ENCODE measurements at places on chromosomes 6 and 20. TPM values are rescaled to one million over a fixed set of nuclear protein-coding genes. Genes with fewer than 3 reads are reported as not detected.

Gene CCN6
- not detected for total RNA-seq

GRCh38 chr6:125046107-125046925 lies 84.1 kb downstream of the RNF217 start:
- no peaks in the 10 kb centered on the region for H3K27me3 ChIP-seq
- DNase-seq, result no peak
- no peak overlapping the region for H3K27ac ChIP-seq
- no peak overlapping the region for H3K4me3 ChIP-seq
- peaks cover 4% of the 10 kb centered on the region for H3K4me1 ChIP-seq
- no peaks in the 10 kb centered on the region for H3K36me3 ChIP-seq

Gene EPPIN
- not detected for total RNA-seq

DNA sequence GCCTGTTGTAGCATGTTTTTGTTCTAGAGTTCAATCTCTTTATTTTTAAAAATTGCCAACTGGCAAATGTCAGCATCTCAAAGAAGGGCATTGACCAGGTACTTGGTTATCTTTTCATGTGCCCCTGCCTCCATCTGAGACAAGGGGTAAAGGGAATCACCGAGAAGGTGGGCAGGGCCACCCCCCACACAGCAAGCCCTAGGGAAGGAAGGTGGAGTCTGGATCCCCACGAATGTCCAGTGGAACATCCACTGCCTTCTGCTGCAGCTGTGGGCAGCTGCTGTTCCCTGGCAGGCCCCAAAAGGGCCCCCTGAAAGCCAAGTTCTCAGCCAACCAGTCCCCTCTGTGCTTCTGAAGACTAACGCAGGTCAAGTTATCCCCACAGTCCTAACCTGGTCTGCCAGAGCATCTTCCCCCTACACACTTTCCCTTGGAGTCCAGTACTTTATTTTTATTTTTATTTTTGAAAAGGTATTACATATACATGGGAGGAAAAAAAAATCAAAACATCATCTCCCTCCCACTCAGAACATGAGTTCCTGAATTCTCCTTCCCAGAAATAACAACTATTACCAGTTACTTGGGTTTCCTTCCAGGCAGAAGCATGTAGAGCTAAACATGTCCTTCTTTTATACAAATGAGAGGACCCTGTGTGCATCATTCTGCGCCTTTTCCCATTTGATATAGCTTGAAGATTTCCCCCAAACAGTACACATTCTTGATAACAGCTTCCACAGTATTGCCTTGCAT lies 253.7 kb downstream of the MAFB start:
- peaks cover 7% of the 10 kb centered on the region for H3K27me3 ChIP-seq
- H3K4me3 ChIP-seq, result no peak overlapping the region
- H3K27ac ChIP-seq, result no peak overlapping the region
- DNase-seq, result no peak
- H3K36me3 ChIP-seq, result no peaks in the 10 kb centered on the region

- no peak overlapping the region for H3K4me3 ChIP-seq
- H3K36me3 ChIP-seq, result peaks cover 4% of the 10 kb centered on the region
- H3K27ac ChIP-seq, result no peak overlapping the region
- no peak for DNase-seq
Observed at GRCh38 chr6:7425808-7426190, 36.2 kb downstream of the RIOK1 start.

DNA sequence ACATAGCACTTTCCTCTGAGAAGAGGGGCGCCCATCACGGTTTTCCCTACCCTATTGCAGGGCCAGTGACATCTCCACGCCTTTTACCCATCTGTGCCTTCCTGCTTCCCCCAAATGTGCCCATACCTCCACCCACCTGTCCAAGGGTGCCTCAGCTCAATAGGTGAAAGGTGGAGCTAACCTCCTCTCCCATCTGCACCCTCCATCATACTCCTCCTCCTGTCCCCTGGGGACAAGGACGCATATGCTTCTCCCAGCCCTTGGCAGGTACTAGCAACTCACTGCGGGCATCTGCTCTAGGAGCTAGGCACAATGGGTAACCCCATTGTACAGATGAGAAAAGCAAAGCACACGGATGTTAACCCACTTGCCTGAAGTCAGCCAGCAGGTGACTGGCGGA lies 62.8 kb downstream of the STK35 start:
- no peaks in the 10 kb centered on the region for H3K4me1 ChIP-seq
- no peaks in the 10 kb centered on the region for H3K36me3 ChIP-seq
- H3K27ac ChIP-seq, result no peak overlapping the region
- H3K27me3 ChIP-seq, result peaks cover 6% of the 10 kb centered on the region

Gene SCUBE3
- total RNA-seq, result 22.2 TPM

- H3K36me3 ChIP-seq, result peaks cover 14% of the 10 kb centered on the region
- no peak for DNase-seq
- H3K4me3 ChIP-seq, result no peak overlapping the region
- peaks cover 10% of the 10 kb centered on the region for H3K4me1 ChIP-seq
Observed at GRCh38 chr6:81875782-81876293, 123.4 kb upstream of the TENT5A start.

Gene RAB32
- total RNA-seq, result 23.8 TPM

- DNase-seq, result no peak
- peaks cover 2% of the 10 kb centered on the region for H3K36me3 ChIP-seq
- H3K4me1 ChIP-seq, result peaks cover 15% of the 10 kb centered on the region
- no peak overlapping the region for H3K27ac ChIP-seq
Observed at GRCh38 chr6:116393430-116393829, 22.7 kb downstream of the DSE start.

DNA sequence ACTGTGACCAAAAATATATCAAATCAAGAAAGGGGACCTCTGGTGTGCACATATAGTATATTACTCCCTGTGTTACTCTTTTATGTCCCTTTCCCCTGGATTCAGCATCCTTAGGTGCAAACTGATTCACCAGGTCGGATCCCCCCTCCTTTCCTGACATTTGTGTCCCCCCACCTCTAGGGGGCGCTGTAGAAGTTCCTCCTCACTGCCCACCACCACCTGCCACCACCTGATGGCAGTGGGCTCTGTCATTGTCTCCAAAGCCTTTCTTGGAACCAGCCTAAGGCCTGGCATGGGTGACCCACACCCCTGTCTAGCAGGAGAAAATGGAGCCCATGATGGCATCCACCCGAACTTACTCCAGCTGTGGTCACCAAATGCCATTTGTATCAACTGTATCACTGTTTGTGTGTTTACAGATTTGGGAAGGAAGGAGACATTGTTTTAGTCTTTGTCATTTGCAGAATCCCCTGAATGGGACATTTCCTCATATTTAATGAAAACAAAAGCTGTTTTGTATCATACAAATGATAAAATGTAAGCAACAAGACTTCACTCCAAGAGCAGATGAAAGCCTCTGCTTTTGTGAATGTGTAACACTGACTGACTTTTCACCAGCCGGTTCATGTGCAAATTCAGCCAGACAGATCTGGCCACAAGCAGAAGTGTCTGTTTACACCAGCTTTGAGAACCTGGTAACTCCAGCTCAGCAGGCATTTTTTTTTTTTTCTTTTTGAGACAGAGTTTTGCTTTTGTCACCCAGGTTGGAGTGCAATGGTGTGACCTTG lies 66.2 kb downstream of the ARMC2 start:
- peak; percentile 4 for DNase-seq
- no peak overlapping the region for H3K27ac ChIP-seq
- H3K27me3 ChIP-seq, result no peaks in the 10 kb centered on the region
- no peaks in the 10 kb centered on the region for H3K4me1 ChIP-seq

Gene ELOVL4
- 10.1 TPM for total RNA-seq

GRCh38 chr6:2534406-2535042 lies 216.2 kb downstream of the MYLK4 start:
- no peaks in the 10 kb centered on the region for H3K36me3 ChIP-seq
- H3K27me3 ChIP-seq, result peaks cover 3% of the 10 kb centered on the region
- H3K4me3 ChIP-seq, result no peak overlapping the region
- no peak for DNase-seq
- H3K27ac ChIP-seq, result no peak overlapping the region

GRCh38 chr20:59406446-59406845 lies 106.0 kb downstream of the EDN3 start:
- no peak overlapping the region for H3K27ac ChIP-seq
- H3K27me3 ChIP-seq, result peaks cover 29% of the 10 kb centered on the region
- peaks cover 14% of the 10 kb centered on the region for H3K4me1 ChIP-seq
- no peak overlapping the region for H3K4me3 ChIP-seq
- H3K36me3 ChIP-seq, result no peaks in the 10 kb centered on the region
- DNase-seq, result no peak

Gene UNC5CL
- total RNA-seq, result 1.6 TPM

GRCh38 chr6:14089224-14089623 lies 28.3 kb upstream of the CD83 start:
- H3K4me1 ChIP-seq, result peaks cover 25% of the 10 kb centered on the region
- no peak for DNase-seq
- H3K27ac ChIP-seq, result no peak overlapping the region
- no peaks in the 10 kb centered on the region for H3K27me3 ChIP-seq
- no peak overlapping the region for H3K4me3 ChIP-seq
- peaks cover 2% of the 10 kb centered on the region for H3K36me3 ChIP-seq

GRCh38 chr6:28824793-28825731 lies 98.7 kb downstream of the TRIM27 start:
- no peak overlapping the region for H3K4me3 ChIP-seq
- peaks cover 97% of the 10 kb centered on the region for H3K27me3 ChIP-seq
- H3K36me3 ChIP-seq, result no peaks in the 10 kb centered on the region
- DNase-seq, result no peak
- H3K4me1 ChIP-seq, result peaks cover 8% of the 10 kb centered on the region

GRCh38 chr6:158797331-158798310 lies 21.5 kb downstream of the EZR start:
- H3K4me1 ChIP-seq, result peaks cover 27% of the 10 kb centered on the region
- no peaks in the 10 kb centered on the region for H3K36me3 ChIP-seq
- H3K4me3 ChIP-seq, result no peak overlapping the region

- H3K36me3 ChIP-seq, result peaks cover 17% of the 10 kb centered on the region
- H3K4me3 ChIP-seq, result no peak overlapping the region
- no peaks in the 10 kb centered on the region for H3K27me3 ChIP-seq
- H3K27ac ChIP-seq, result no peak overlapping the region
- no peaks in the 10 kb centered on the region for H3K4me1 ChIP-seq
Observed at GRCh38 chr6:82227770-82228169, 19.8 kb downstream of the IBTK start.

Gene FGD2
- total RNA-seq, result not detected

Gene FERMT1
- total RNA-seq, result not detected

DNA sequence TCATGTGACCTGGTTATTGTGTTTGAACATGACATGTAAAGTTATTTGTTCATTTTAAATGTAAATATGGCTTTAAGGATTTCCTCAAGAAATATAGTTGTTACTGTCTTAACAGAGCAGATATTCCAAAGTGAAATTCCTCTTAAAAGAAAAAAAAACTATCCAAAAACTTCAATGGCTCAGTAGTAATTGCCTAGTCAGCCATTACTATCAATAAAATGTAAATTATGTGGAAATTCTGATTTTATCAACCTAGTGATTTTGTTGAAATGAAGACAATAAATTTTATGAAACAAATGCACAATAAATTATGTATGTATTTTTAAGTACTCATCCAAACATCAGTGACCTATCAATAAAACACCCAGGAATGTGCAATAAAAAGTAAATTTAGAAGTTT lies 463.3 kb downstream of the TENT5A start:
- DNase-seq, result no peak
- H3K4me3 ChIP-seq, result no peak overlapping the region

DNA sequence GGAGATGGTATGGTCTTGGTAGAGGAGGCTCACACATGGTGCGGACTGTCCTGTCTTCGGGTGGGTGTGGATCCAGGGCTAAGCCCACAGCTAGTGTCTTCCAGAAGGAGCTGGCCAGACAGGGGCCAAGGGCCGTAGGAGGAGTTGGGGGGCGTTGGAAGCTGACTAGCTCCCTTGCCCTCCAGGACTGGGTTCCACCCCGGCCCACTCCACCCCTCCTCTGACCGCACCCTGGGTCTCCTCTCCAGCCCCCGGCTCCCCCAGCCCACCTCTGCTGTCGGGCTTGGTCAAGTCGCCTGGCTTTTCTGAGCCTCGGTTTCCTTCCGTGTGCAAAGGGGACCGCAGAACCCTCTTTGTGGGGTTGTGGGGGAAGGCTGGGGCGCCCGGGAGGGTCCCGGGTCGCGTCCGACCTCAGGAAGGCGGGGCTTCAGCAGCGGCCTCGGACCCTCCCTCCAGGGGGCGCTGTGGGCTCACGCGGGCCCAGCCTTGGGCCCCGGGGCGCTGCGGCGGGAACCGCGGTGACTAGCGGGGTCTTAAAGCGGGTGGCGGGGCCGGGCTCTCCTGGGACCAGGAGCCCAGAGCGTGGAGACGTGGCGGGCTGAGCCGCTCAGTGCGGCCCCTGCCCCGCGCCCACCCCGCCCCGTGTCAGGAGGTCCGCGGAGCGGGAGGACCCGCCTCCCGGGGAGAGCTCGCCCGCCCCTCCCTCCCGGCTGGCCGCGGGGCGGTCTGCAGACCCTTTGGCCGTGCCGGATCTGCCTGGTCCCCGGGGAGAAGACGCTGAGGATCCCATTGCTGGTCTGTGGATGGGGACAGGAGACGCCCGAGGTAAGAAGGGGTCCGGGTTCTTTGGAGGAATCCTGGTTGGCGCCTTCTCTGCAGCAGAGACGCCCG lies 5.4 kb downstream of the NPBWR2 start:
- H3K27ac ChIP-seq, result no peak overlapping the region
- peaks cover 31% of the 10 kb centered on the region for H3K27me3 ChIP-seq
- H3K4me3 ChIP-seq, result no peak overlapping the region
- peak; percentile 61 for DNase-seq
- peaks cover 4% of the 10 kb centered on the region for H3K4me1 ChIP-seq

DNA sequence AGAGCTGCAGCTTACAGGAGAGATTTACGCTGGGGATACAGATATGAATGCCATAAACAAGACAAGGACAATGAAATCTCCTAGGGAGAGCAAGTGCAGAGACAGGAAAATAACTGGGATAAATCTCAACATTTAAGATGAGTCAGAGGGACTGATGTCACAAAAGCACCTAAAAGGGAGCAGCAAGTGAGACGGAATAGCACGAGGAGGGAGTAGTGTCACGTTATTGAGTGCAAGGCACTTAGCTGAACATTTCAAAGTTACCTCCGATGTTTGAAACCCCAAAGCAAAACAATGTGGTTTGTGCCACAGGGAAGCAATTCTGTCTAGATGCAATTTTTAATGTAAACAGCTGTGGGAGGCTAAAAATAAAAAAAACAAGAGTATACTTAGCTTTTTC lies 1131.7 kb upstream of the EYS start:
- H3K4me3 ChIP-seq, result no peak overlapping the region
- H3K27me3 ChIP-seq, result no peaks in the 10 kb centered on the region
- DNase-seq, result no peak
- no peak overlapping the region for H3K27ac ChIP-seq
- H3K4me1 ChIP-seq, result no peaks in the 10 kb centered on the region

Gene SRSF12
- total RNA-seq, result 21.9 TPM

GRCh38 chr6:43308101-43308989 lies at the start of gene CRIP3:
TSS of gene CRIP3 (minus strand) at chr6:43308826. CDS start at chr6:43308792, 34 bp downstream.
- peaks cover 5% of the 10 kb centered on the region for H3K4me1 ChIP-seq
- no peak for DNase-seq
- H3K27me3 ChIP-seq, result peaks cover 32% of the 10 kb centered on the region
- no peaks in the 10 kb centered on the region for H3K36me3 ChIP-seq
- H3K4me3 ChIP-seq, result peak within 1 kb of the TSS; percentile 56

Measured in neural crest cell (in vitro differentiated cells).